ENCODE measurements at places on chromosomes 5 and 9.

GRCh38 chr9:2771087-2771486 lies 53.8 kb downstream of the KCNV2 start:
- DNase-seq, result no peak

- no peak for DNase-seq
Measured at GRCh38 chr9:80797101-80797829, 892.1 kb downstream of the TLE1 start.

DNA sequence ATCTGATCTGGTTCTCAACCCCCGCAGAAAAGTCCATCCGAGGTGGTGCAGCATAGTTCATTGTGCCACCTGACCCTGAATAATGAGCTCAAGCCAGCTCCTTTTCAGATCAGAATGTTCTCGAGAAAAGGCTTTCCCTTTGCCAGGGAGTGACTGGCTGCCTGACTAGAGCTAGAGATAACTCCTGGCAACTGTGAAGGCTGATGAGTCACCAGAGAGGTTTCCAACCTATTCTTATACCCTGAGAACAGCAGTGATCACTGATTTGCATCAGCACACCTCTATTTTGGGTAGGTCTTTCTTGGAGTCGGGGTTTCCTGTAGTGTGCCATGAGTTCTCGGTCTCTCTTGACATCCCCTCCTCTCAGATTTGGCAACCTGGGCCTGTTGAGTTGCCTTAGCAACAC lies 127.9 kb downstream of the PIK3R1 start:
- no peak for DNase-seq

GRCh38 chr5:1727571-1727970 lies 72.1 kb downstream of the MRPL36 start:
- no peak for DNase-seq

- DNase-seq, result no peak
Measured at GRCh38 chr5:63686181-63686580, 276.1 kb downstream of the HTR1A start.

GRCh38 chr5:58019614-58020013 lies 440.3 kb downstream of the PLK2 start:
- no peak for DNase-seq

DNA sequence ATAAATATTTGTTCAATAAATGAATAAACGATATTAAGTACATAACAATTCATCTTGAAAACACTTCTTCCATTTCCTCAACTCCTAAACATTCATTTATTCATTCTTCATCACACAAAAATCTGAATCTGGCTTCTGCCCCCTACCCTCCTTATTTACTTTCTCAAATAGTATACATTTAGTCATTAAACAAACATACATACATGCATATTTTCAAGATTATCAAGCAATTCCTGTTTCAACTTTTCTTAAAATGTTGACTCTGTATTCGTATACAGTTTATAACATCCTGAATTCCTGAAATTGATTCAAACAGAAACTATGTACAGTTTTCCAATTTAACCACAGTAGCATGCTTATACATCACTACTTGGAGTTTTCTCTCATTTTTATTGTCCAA lies 129.0 kb downstream of the MUSK start:
- DNase-seq, result no peak

DNA sequence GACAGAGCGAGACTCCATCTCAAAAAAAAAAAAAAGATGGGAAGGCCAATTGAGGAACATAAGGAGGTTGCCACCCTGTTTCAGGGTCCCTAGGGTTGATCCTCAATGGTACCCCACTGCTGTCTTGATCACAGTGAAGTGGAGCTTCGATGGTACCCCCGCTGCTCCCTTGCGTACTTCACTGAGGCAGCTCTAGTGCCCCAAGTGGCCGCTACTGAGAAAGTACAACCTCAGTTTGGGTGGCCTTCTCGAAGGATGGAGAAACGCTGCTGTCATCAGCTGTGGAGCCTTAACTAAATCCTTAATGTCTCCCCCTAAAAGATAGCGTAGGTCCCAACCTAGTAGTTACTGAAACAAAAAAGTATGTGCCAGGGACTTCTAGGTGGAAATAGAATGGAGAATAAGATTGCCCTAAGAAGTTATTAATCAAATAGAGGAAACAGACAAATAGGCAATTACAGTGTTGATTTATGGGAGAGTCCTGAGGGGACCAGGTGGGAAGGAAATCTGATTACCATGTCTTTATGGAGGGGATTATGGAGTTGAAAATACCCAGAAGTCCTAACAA lies 6.3 kb downstream of the TESK1 start:
- peak; percentile 50 for DNase-seq

- no peak for DNase-seq
Measured at GRCh38 chr5:65742565-65743231, 20.7 kb downstream of the NLN start.

- no peak for DNase-seq
Measured at GRCh38 chr9:29640507-29640906, 2067.2 kb upstream of the C9orf72 start.

GRCh38 chr9:10744669-10745068 lies 131.9 kb upstream of the PTPRD start:
- no peak for DNase-seq

- DNase-seq, result no peak
Measured at GRCh38 chr5:16853518-16853917, 82.6 kb downstream of the MYO10 start.

DNA sequence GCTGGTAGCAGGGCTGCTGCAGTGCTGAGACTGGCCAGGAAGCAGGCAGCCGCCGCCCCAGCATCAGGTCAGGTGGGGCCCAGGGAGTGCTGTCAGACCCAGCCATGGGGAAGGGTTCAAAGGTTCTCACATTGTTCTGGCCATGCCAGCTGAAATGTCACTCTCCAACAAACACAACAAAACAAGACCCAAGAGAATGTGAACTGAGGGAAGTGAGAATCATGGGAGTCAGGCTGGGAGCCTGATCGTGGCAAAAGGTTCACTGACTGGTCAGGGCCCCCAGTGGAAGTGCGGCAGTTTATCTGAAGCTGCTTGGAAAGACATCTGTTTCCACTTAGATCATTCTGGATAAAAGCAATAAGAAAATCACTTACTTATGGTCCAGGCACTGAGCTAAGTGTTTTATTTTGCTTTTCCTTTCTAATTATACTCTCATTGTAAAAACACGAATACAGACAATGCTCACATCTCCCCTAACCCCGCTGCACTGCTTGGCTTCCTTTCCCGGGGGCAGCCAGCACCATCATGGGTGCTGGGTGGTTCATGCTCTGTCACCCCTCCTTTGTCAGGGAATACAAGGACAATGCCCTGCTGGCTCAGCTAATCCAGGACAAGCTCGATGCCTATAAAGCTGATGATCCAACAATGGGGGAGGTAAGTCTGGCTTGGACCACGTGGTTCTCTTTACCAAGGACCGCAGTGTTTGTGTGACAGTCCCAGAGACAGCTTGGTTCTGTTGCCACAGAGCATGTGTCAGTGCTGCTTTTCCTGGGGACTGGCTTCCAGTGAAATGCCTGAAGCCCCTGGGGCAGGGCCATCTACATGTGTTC lies 41.9 kb upstream of the CFAP157 start:
- DNase-seq, result no peak

GRCh38 chr9:136527131-136527530 lies 18.7 kb downstream of the NOTCH1 start:
- DNase-seq, result no peak

DNA sequence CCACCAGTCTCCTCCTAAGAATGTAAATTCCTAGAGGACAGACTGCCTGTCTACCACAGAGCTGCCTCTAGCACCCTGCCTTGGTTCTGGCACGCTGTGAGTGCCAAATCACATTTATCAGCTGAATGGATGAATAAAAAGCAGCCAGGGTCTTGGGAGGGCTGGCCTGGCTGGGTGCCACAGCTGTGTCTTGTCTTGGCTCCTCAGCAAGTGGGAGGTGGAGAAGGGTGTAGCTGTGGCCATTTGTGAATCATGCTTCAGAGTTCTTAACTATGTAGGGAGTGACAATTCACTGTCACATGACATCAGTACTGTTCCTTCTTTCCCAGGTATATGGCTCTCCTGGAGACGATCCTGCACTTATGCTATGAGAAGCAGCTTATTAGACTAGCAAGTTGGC lies 70.6 kb downstream of the DCP2 start:
- DNase-seq, result no peak

DNA sequence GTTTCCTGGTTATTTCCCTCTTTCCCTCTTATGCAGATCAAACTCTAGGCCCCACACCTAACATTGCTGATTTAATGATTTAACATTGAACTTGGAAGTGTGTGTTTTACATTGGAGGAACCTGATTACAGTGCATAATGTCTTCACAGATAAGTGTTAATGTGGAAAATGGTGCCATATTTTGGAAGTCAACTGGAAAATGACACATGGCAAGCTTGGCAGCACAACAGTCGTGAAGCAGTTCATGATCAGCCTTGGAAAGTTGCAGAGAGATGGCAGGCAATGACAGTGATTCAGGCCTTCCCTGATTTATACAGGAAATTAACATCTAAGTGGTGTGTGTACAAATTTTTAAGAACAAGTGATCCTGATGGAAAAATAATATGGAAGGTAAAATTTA lies 80.0 kb upstream of the CTNND2 start:
- no peak for DNase-seq

DNA sequence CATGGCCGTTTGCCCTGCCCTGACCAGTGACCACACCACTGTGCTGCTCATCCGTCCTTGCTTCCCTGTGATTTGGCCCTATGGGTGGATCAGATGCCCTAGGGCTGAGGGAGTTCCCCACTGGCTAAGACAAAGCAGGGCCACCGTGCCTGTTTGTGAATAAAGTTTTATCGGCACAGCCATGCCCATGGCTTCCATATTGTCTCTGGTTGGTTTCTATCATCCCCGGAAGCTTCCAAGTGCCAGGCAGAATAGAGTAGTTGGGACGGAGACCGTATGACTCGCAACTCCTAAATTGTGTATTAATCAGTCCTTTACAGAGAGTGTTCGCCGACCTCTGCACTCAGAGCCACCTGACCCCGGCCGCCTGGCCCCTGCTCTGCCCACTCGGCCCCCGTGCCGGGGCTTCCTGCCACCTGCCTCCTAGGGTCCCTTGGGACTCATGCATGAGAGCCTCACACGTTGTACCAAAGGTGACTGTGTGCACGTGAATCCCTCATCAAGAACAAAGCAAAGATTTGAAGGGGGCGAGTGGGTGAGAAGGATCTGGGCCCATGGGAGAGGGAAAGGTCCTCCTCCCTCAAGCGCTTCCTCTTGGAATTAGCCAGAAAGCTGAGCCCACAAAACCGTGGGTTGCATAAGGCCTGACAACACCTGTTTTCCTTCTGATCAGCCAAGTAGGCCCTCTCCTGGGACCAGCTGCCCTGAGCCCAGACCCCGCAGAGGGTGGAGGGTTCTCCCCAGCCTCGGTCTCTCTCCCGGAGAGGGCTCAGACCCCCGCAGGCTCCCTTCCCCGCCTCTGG lies 11.7 kb upstream of the FCN2 start:
- DNase-seq, result no peak

- DNase-seq, result peak; percentile 49
Measured at GRCh38 chr5:52800394-52801213, 12.9 kb downstream of the ITGA1 start.

DNA sequence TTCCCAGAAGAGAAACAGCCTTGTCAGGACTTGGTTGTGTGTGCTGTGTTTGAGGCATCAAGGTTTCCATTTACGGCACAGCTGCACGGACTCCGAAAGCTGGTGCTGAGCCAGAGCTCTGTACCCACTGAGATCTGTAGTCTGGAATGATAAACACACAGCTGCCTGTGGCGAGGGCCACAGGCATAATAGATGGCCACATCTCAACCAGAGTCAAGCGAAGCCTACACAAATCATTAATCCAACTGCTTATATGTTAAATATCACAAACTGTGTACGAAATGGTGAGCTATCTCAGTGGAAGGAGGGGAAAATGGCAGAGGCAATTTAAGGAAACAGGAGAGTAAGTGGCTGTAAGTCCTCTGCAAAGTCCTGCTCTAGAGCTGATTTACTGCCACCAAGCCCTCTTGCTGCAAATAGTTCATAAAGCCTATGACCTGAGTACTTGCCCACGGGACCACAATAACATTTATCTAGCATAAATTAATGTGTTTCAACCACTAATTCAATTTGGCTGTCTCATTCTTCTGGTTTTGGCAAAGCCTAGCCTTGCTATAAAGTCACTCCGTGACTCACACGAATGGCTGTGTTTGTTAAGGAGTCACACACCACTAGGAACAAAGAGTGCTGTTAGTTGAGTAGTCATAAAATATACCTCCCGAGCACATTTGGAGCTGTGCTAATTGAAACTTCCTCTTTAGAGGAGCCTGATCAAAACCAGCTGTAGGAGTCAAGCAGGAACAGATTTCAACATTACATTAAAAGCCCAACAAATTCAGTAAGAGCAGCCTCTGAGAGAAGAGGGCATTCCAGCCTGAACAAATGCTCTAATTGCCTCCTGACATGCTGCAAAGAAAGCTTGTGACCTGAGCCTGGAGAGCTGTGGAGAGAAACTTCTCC lies 738.6 kb upstream of the ZNF608 start:
- no peak for DNase-seq

DNA sequence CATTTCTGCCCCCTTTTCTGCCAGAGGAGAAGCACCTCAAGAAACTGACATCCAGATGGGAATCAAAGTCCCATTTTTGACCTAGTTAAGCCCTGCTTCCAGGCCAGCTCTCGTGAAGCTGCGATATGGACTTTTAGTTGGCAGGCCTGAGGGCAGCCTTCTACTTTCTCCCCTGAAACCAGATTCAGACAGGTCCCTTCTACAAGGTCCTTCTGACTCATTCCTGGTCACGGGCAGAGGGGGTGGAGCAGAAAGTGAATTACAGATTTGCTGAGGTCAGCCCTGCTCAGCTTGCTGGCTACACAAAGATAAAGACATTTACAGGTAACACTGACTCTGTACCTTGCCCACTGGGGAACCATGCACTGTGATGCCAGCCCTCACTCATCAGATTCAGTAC lies 52.8 kb upstream of the TUT7 start:
- DNase-seq, result no peak

- DNase-seq, result no peak
Measured at GRCh38 chr5:80866371-80866770, 93.8 kb upstream of the RASGRF2 start.

GRCh38 chr9:16074963-16075362 lies 522.1 kb downstream of the CCDC171 start:
- DNase-seq, result no peak

DNA sequence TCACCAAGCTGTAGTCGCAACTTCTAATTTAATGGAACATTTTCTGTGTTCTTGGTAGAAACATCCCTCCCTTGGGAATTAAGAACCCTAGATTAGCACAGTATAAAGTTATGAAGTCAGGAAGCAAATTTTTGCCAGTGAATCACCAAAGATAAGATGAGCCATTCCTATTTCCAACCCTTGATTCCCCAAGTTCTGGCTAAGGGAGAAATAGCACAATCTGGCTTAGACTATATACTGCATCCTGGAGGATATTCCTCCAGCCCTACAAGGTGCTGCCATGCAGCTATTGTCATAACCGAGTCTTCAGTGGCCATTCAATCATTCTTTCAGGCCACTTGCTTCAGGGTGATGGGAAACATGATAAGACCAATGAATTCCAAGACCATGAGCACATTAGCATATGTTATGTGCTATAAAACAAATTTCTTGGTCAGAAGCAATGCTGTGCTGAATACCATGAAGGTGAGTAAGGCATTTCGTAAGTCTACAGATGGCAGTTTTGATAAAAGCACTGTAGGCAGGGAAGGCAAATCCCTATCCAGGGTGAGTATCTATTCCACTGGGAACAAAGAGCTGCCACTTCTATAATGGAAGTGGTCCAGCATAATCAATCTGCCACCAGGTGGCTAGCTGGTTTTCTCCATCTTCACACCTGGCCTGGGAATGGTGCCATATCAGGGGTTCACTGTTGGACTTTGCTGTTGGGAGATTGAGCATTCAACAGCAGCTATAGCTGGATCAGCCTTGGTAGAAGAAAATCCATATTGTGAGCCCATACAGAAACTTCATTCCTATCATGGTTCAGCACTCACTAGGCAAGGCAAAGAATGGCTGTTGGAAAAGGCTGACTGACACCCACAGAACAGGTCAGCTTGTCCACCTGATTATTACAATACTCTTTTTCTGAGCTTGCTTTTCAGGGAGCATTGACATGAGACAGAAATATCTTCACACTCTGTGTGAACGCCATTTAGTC lies 19.6 kb upstream of the ARL15 start:
- DNase-seq, result no peak
